GF-D8 (cell line): ENCODE measurements at places on chromosomes 2 and 18.
A peak's percentile ranks its signal among the peaks of the same experiment; 100 is the strongest.

- DNase-seq, result no peak
Measured at GRCh38 chr2:43097644-43098408, 128.6 kb downstream of the ZFP36L2 start.

DNA sequence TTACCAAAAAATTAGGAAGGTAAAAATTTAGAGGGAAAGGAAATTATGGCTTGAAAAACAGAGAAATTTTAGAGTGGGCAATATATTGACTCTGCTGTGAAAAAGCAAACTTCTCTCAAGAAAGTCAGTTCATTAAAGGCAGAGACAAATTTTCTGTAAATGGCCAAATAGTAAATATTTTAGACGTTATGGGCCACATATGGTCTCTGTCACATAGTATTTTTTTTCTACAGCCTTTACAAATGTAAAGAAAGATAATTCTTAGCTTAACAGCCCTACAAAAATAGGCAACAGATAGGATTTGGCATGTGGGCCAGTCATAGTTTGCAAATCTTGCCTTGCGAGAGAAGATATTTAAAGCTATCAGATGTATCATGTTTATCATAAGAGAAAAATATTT, 1750.4 kb downstream of the SUCLG1 start:
- DNase-seq, result no peak

DNA sequence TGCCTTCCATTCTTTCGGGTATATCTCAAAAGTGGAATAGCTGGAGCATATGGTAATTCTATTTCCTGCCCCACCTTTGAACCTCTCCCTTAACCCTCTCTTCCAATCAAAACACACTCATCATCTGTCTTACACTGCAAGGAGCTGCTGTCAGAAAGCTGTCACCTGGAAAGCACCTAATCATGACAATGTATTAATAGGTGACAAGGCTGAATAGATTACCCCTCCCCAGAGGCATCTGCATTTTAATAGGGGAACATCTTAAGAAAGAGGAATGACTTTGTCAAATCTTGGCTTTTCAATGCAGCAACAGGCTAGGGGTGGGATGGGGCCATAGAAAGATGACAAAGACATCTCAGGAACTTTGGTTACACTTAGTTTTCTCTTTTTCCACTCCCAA, 41.3 kb downstream of the CHMP3 start:
- DNase-seq, result no peak

- DNase-seq, result no peak
Measured at GRCh38 chr2:69181806-69182427, 168.9 kb downstream of the ANTXR1 start.

DNA sequence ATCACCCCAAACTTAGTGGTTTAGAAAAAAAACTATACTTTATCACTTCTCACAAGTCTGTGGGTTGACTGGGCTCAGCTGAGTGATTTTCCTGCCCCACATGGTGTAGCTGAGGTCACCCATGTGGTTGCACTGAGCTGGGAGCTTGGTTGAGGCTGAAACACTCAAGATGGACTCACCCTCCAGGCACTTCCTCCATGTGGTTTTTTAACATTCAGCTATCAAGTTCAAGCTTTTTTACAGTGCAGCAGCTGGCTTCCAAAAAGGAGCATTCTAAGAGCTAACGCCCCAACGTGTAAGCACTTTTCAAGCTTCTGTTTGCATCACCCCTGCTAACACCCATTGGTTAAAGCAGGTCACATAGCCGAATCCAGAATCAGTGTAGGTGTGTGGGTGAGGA, 105.9 kb upstream of the CREB1 start:
- DNase-seq, result peak; percentile 69

DNA sequence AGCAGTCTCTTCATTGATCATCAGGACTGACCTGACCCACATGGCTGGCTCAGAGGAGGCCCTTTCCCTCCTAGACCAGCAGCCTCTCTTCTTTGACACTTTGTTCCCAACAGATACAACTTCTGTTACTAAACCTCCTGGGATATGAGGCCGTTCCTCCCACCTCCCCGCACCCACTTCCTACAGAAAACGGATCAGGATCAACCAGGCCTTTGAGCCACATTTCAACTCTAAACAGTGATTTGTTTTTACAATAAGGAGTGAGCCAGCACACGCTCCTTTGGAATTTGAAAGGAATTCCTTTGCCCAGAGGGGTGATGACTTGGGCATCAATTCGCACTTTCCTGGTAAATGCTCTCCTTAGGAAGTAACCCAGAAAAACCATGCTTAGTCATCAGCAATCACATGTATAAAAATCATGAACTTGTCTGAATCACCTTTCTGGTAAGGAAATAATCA, 180.4 kb downstream of the FAM124B start:
- no peak for DNase-seq

- no peak for DNase-seq
Measured at GRCh38 chr2:54572636-54573536, 116.8 kb downstream of the SPTBN1 start.

- DNase-seq, result no peak
Measured at GRCh38 chr18:31207391-31207790, 44.7 kb upstream of the DSC1 start.

GRCh38 chr2:180319586-180320405, 312.7 kb upstream of the CWC22 start:
- DNase-seq, result no peak

- no peak for DNase-seq
Measured at GRCh38 chr2:150341982-150342680, 145.3 kb downstream of the RND3 start.

- DNase-seq, result no peak
Measured at GRCh38 chr2:234273887-234274584, 222.8 kb downstream of the ARL4C start.

DNA sequence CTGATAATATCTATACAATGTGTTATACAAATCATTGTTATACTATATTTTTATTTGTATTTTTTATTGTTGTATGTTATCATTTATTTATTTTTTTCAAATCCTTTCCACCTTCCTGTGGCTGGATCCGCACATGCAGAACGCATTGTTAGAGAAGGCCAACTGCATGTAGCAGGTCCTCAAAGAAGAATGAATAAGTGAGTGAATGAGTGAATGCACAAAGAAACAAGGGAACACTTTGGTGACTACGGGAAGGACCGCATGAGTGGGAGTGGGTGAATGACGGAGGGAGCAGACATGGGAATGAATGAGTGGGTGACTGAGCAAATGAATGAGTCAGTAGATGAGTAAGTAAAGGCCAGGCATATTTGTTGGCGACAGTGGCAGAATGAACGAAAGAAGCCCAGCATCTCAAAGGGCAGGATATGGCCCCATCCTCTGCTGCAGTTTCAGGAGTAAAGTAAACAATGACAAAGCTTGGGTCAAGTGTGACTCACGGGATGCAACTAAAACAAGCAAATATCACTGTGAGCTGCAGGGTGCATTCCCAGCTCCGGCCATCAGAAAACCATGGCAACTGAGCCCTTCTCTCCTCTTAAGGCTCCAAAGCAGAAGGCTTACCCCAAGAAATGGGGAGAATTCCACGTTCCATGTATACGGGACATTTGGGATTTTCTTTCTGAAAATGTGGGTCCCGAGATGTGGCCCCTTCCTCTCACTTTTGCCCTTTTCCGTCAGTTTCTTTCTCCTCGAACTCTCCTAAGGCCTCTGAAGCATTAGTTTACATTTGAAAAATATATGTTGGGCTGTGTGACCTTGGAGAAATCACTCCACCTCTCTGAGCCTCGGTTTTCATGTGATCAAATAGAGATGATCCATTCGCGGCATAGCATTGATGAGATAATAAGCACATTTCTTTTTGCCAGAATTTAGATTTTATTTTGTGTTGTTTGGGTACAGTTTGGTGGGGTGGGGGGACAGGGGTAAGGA, 24.5 kb downstream of the KCNF1 start:
- no peak for DNase-seq

DNA sequence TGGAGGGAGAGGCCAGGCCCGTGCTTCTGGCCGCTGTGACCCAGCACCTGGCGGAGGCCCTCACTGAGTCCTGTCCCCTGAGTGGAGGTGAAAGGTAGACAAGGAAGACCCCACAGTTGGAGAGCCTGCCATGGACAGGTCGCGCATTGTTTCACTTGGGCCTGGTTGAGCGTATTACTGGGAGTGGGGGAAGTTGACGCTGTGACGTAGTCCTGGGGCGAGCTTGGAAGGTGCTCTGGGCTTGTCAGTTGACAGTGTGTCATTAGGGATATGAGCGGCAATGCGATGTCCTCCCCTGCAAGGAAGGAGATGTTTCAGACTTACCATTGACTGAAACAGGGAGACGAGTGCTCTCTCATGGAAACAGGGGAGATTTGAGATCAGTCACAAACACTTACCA, 127.1 kb downstream of the SH3RF3 start:
- no peak for DNase-seq

GRCh38 chr2:48259811-48260210, 270.1 kb upstream of the STON1 start:
- no peak for DNase-seq

DNA sequence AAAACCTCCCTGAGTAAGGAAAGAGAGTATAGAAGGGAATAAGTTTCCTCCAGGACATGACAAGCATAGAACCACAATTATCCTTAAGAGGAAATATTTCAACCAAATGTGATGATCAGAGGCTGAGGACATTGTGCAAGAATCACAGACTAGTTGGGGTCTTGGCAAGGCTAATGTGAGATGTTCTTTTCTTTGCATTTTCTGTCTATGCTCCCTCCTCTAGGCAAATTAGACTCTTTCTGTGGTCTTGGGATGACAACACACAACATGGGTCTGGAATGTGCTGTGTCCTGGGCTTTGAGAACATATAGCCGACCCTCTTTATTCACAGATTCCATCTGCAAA, 32.0 kb upstream of the IL1RL1 start:
- DNase-seq, result no peak

- DNase-seq, result no peak
Measured at GRCh38 chr2:219418155-219419011, at the start of gene DES. Gene DES (plus strand): TSS chr2:219418377. CDS start chr2:219418463, 86 bp downstream.

DNA sequence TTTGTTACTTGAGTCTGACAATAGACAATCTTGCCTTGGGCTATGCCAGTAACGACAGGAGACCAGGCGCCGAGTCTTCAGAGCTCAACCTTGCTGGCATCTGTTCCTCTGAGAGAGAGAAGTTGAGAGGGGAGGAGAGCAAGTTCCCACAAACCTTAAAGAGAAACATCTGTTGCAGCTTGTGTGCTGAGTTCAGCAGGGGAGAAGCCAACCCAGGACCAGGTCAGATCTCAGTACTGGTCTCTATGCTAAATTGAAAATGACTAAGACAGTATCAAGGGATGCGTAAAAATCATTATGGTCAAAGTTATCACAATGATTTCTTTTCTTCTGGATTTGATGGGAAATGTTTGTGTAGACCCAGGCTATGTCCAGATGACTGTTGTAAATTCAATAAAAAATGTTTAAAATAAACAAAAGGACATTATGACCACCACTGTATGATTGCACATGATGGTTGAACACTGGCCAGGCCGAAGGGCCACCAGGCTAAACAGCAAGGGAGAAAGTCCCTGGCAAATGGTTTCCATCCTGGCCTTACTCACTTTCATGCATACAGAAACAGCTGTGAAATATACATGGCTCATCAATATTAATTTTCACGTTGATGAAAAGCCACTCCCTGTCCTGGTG, 100.3 kb upstream of the PMAIP1 start:
- no peak for DNase-seq

- DNase-seq, result no peak
Measured at GRCh38 chr18:27604583-27604982, 419.5 kb upstream of the CHST9 start.

- DNase-seq, result no peak
Measured at GRCh38 chr2:46276642-46277041, 20.6 kb upstream of the EPAS1 start.

GRCh38 chr18:48544116-48544515, 5.3 kb downstream of the CTIF start:
- DNase-seq, result no peak

- DNase-seq, result no peak
Measured at GRCh38 chr2:101692766-101693165, 4.7 kb upstream of the MAP4K4 start.

DNA sequence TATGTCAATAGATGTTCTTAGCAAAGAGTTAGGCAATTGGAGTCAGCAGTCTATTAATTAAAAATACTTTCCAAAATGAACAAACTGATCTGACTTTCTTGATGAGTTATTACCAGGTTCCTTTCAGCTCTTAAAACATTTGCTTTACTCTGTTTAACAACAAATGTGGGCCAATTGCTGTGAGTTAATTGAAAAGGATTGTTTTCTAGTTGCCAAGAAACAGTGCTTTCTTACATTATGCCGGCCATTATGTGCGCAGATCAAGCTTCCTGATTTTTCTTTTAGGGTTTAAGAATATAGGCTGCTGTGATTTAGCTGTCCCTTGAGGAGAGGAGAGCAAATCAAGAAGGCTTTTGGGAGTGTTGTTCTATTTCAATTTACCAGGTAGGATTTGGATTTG, 50.5 kb upstream of the ITPRID2 start:
- DNase-seq, result no peak

- no peak for DNase-seq
Measured at GRCh38 chr18:77400561-77400960, 150.9 kb downstream of the GALR1 start.

GRCh38 chr2:42199626-42200025, 30.5 kb downstream of the EML4 start:
- DNase-seq, result no peak

DNA sequence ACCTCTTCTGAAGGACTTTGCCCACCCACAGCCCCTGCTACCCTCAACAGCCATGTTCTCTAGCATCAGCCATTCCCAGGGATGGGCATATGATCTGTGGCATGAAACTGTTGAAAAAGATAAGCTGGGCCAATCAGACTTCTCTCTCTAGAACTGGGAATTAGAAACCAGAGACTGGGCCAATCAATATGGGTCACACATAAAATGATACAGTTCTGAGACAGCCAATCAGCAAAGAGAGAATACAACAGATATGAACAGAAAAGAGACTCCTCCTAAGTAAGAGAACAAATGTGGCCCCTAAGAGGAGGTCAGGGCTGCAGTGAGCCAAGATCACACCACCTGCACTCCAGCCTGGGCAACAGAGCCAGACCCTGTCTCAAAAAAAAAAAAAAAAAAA, 2.1 kb downstream of the KIDINS220 start:
- DNase-seq, result no peak

DNA sequence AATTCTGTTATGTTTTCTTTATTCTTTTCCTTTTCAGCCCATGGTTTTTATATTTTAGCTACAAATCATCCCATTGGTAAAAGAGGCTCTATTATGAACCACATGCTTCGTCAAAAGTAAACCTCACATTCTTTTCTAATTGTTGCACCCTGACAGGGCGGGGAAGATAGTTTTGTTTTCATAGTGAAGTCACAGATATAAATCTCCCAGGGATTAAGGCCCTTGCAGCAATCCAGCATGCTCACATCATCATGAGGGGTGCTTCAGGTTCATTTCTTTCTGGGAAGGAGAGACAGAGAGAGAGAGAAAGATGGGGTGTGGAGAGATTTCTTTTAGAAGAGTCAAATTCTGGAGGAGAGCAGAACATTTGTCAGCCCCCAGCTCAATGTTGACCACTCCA, 124.5 kb upstream of the CDC42EP3 start:
- no peak for DNase-seq

DNA sequence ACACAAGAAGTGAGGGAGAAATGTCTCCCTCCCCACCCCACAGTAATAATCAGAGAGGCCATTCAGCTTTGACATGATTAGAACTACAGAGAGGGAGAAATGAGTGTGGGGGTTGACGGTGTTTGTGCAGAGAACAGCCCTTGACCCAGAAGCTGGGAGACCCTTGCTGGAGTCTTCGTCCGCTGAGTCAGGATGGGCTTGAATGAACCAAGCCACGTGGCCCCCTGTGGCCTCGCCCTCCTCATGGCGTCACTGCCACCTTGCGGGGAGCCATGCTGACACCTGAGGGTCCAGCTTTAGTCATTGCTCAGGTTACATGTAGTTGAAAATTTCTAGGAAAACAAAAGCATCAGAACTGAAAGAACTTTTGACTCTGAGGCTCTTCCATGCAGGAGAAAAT, 101.2 kb downstream of the DGKD start:
- DNase-seq, result no peak
